IMR-90 (cell line): ENCODE measurements at places on chromosomes 5 and 9.
A peak's percentile ranks its signal among the peaks of the same experiment; 100 is the strongest.

- H3K27ac ChIP-seq, result no peak overlapping the region
- no peak overlapping the region for H3K4me3 ChIP-seq
- H3K4me1 ChIP-seq, result no peaks in the 10 kb centered on the region
- no peaks in the 10 kb centered on the region for H3K27me3 ChIP-seq
Observed at GRCh38 chr5:76125888-76126287, 42.7 kb downstream of the SV2C start.

- no peaks in the 10 kb centered on the region for H3K36me3 ChIP-seq
- no peaks in the 10 kb centered on the region for H3K27me3 ChIP-seq
- peaks cover 10% of the 10 kb centered on the region for H3K4me1 ChIP-seq
- DNase-seq, result peak; percentile 36
Observed at GRCh38 chr5:137921931-137922330, 32.7 kb downstream of the PKD2L2 start.

- no peak overlapping the region for H3K27ac ChIP-seq
- H3K27me3 ChIP-seq, result peaks cover 11% of the 10 kb centered on the region
- no peak overlapping the region for H3K4me3 ChIP-seq
- H3K36me3 ChIP-seq, result no peaks in the 10 kb centered on the region
- DNase-seq, result no peak
Observed at GRCh38 chr9:89522959-89523285, 25.0 kb upstream of the SEMA4D start.

DNA sequence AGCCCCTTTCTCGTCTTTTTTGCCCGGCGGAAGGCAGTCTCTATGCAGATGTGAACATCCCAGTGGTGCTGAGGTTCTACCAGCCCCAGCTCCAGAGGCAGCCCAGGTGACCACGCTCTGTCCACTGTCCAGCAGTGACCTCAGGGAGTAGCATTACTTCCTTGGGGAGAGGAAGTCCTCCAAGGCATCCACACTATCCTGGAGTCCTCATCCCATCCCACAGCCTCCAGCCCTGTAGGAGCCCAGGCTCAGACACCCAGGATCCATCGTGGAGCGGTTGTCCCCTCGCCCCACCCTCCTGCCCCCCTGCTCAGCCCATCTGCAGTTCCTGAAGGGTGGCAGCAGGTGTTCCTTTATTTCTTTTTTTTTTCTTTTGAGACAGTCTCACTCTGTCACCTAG is 294.5 kb upstream of the IRX4 start:
- no peak overlapping the region for H3K4me3 ChIP-seq
- no peak for DNase-seq
- no peaks in the 10 kb centered on the region for H3K4me1 ChIP-seq
- H3K27me3 ChIP-seq, result no peaks in the 10 kb centered on the region
- no peaks in the 10 kb centered on the region for H3K36me3 ChIP-seq

DNA sequence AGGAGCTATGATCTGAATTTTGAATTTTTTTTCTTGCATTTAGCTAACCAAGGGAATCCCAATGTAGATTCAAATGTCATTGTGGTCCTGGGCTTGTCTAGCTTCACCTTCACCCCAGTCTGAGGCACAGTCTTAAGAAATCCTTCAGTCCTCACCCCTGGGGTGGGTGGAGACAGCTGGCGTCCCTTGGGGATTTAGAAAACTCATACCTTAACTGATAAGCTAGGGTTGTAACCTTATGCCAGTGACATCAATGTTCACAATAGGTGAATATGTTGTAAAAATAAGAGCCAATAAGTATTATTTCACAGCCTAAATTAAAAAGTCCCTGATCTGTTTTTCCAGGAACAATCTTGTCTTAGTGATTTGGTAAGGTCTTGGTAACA is 4.6 kb downstream of the ISOC1 start:
- peaks cover 4% of the 10 kb centered on the region; the same call in 1 of the 2 replicates for H3K4me1 ChIP-seq
- H3K27ac ChIP-seq, result no peak overlapping the region
- DNase-seq, result peak; percentile 8

DNA sequence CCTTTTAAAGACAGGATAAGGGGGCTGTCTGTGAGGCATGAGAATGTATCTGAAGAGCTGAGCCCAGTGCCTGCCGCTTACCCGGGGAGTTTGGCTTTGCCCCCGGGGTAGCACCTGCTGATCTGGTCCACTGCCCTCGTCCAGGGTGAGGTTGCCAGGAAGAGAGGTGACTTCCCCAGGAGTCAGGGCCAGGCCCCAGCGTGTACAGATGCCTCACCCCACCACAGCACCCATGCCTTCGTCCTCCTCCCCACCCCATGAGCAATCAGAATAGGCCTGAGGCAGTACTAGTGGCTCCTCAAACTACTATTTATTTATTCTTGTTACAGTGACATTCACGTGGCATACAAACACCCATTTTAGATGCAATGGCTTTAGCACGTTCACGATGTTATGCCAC is 15.7 kb upstream of the AIF1L start:
- H3K36me3 ChIP-seq, result no peaks in the 10 kb centered on the region
- H3K27ac ChIP-seq, result no peak overlapping the region
- peaks cover 55% of the 10 kb centered on the region for H3K27me3 ChIP-seq
- no peak for DNase-seq

- no peak overlapping the region for H3K27ac ChIP-seq
- no peak overlapping the region for H3K4me3 ChIP-seq
- peaks cover 1% of the 10 kb centered on the region; the same call in 1 of the 2 replicates for H3K27me3 ChIP-seq
Observed at GRCh38 chr5:6459896-6460295, 11.2 kb downstream of the UBE2QL1 start.

DNA sequence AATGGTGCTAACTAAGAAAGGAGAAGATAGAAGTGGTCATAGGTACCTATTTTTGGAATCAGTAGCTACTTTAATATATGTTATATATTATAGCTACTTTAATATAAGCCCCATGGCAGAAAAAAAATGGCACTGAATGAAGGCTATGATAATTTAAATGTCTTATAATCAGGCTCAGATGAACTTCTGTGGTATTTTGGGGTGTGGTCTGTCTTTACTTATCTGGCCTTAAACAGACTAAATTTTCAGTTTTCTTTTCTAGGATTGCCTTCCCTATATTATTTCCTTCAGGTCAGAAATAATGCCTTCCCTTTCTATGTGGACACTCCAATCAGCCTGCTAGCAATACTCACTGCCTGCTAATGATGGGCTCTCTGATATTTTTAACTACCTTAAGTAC is 292.3 kb downstream of the SLF1 start:
- no peak for DNase-seq
- H3K36me3 ChIP-seq, result no peaks in the 10 kb centered on the region

GRCh38 chr5:39941416-39941815 is 516.6 kb upstream of the DAB2 start:
- no peak for DNase-seq
- no peaks in the 10 kb centered on the region for H3K27me3 ChIP-seq
- H3K36me3 ChIP-seq, result no peaks in the 10 kb centered on the region
- H3K4me3 ChIP-seq, result no peak overlapping the region
- no peaks in the 10 kb centered on the region for H3K4me1 ChIP-seq

DNA sequence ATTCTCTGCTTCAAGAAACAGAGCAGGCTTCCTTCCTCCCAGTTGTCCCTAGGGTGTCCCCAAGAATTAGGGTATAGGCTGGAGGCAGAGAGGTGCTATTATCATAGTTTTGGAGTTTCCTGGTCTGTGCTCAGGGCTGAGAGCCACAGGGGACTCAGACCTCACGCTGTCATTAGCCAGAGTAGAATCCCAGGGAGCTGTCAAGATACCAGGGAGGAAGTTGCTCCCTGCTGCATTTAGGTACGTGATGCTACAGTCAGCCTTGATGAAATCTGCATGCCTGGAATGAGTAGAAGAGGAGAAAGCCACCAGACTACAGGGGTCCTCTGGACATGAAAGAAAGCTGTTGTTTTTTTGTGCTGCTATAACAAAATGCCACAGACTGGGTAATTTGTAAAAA is 273.2 kb downstream of the SH3GL2 start:
- no peaks in the 10 kb centered on the region for H3K4me1 ChIP-seq
- H3K27me3 ChIP-seq, result no peaks in the 10 kb centered on the region; the same call in 1 of the 2 replicates
- no peak overlapping the region for H3K27ac ChIP-seq

DNA sequence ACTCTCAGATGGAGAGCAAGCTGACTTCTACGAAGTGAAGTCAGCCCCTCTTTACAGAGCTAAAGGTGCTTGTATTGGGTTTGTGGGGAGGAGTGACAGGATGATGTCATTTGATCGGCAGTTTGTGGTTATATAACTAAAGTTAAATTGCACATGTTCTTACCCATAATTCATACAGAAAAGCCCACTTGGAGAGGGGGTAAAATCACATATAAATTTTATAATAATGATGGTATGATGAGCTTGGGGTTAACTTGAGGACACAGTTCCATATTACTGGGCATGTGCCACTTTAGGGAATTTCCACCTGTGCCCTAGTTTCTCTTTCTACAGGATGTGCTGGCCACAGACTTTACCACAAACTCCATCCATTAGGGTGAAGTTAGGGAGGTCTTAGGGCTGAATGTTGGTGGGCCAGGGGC is 1178.6 kb upstream of the CDH9 start:
- H3K27ac ChIP-seq, result no peak overlapping the region
- DNase-seq, result no peak
- H3K27me3 ChIP-seq, result no peaks in the 10 kb centered on the region
- no peak overlapping the region for H3K4me3 ChIP-seq
- no peaks in the 10 kb centered on the region for H3K4me1 ChIP-seq

GRCh38 chr5:41921874-41922273 is 3.2 kb upstream of the FBXO4 start:
- H3K27me3 ChIP-seq, result no peaks in the 10 kb centered on the region
- no peak overlapping the region for H3K27ac ChIP-seq
- peaks cover 10% of the 10 kb centered on the region for H3K36me3 ChIP-seq
- H3K4me1 ChIP-seq, result no peaks in the 10 kb centered on the region; the same call in 1 of the 2 replicates
- H3K4me3 ChIP-seq, result no peak overlapping the region
- peak; percentile 60 for DNase-seq

GRCh38 chr5:150640311-150641005 is at the start of gene SYNPO:
Gene SYNPO, plus strand, starts transcription at chr5:150640660. Its CDS starts 7,616 bp downstream, at chr5:150648276.
- H3K4me1 ChIP-seq, result peaks cover 57% of the 10 kb centered on the region
- H3K27ac ChIP-seq, result peak within 1 kb of the TSS; percentile 91
- no peaks in the 10 kb centered on the region for H3K36me3 ChIP-seq
- peak; percentile 98 for DNase-seq
- H3K4me3 ChIP-seq, result peak within 1 kb of the TSS; percentile 50

DNA sequence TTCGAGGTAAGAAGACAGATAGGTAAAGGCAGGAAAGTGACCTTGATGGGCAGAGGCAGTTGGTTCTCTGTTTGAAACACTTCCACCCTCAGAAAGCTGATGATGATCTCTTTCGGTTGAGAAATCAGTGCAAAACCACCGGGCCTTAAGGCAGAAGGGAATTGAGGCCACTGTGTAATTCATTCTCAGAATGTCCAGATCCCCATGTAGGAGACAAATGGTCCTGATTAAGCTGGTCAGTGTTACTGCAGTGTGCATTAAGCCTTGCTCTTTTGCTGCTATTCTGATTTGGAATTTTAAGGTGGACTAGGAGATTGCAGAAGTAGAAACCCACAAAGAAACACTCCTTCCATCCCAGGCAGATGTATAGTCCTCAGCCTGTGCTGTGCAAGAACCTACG is 255.2 kb downstream of the ARHGAP26 start:
- no peaks in the 10 kb centered on the region for H3K27me3 ChIP-seq
- no peaks in the 10 kb centered on the region for H3K36me3 ChIP-seq
- no peak for DNase-seq
- no peak overlapping the region for H3K4me3 ChIP-seq
- H3K27ac ChIP-seq, result no peak overlapping the region

DNA sequence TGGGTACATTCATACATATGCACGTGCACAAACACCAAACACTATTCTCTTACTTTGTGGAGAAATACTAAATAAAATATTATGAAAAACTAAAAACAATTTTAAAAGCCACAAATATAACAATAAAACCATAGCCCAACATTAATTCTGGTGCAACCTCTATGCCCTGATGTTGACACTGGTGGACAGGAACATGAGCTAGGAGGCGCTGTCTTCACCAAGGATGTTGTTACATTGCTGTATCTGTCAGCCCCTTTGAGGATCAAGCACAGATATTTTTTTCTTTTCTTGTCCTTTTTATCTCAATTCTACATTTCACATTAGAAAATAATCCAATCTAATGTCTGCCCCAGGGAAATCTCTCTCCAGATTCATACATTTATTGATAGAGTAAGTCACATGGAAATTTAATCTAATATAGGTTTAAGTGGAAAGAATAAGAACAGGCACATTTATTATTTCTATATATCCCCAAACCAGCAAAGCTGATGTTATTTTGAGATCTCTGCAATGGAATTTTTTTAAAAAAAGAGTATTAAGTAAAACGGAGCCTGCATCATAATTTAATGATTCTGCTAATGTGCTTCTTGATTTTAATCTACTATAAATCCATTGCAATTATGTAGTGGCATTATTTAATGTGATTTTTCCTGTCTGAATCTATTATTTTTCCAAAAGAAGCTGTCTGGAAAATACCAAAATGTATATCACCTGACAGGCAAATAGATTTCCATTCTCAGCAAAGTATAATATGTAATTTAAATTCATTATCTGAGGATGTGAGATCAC is 716.5 kb downstream of the MTRR start:
- H3K4me1 ChIP-seq, result no peaks in the 10 kb centered on the region
- DNase-seq, result no peak
- H3K36me3 ChIP-seq, result no peaks in the 10 kb centered on the region
- H3K4me3 ChIP-seq, result no peak overlapping the region
- H3K27me3 ChIP-seq, result peaks cover 2% of the 10 kb centered on the region; the same call in 1 of the 2 replicates

DNA sequence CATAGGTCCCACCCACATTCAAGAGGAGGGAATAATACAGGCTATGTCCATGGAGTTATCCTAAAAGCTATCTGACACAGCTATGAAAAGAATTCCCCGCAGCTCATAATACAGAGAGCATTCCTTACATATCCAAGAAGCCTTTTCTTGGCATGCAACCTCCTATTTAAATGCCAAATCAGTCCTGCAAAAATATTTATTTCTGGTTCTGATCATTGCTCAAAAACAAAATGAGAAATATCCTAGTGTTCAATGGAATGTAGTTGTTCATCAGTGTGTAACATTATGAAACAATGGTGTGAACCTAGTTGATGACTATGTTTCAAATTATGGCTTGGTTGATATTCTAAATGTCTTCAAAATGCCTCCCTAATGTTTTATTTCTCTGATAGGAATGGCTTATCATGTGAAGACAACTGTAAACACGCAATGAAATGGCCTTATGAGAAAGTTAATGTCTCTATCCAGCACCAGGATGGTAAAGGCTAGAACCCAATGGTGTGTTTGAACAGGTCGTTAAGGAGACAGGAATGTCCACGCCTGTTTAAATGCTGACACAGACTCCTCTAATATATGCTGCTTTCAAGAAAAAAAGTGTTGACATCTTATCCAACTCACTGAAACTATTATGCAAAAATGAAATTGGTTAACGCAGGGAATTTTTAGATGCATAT is 126.7 kb upstream of the CDH6 start:
- DNase-seq, result peak; percentile 62
- H3K27me3 ChIP-seq, result no peaks in the 10 kb centered on the region
- no peaks in the 10 kb centered on the region for H3K36me3 ChIP-seq
- H3K4me1 ChIP-seq, result peaks cover 3% of the 10 kb centered on the region
- H3K4me3 ChIP-seq, result no peak overlapping the region
- no peak overlapping the region for H3K27ac ChIP-seq

- H3K4me3 ChIP-seq, result no peak overlapping the region
- no peaks in the 10 kb centered on the region for H3K36me3 ChIP-seq
- no peak overlapping the region for H3K27ac ChIP-seq
- peaks cover 21% of the 10 kb centered on the region for H3K4me1 ChIP-seq
- no peaks in the 10 kb centered on the region for H3K27me3 ChIP-seq
- no peak for DNase-seq
Observed at GRCh38 chr5:169711551-169712225, 74.6 kb downstream of the DOCK2 start.
